ENCODE measurements at places on chromosomes 13 and 19.

GRCh38 chr19:38878575-38879399 lies 712 bp upstream of the RINL start:
- DNase-seq = no peak

- DNase-seq = no peak
Observed at GRCh38 chr19:18321734-18322102, 1.2 kb downstream of the LSM4 start.

DNA sequence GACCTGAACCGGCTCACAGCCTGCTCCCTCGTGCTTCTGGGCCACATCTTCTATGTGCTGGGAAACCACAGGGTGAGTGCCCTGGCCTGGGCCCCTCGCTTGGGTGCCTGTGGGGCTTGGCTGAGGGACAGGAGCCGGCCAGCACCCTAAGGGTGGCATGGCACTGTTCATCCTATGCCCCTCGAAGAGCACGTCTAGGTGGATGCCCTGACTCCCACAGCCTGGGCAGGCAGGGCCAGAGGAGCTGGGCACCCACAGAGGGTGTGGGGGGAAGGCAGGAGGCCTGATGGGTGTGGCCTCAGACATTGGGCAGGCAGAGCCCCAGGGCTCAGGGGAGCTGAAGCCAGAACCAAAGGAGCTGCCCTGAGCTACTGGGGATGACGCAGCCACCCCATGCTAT lies 28.7 kb downstream of the MAU2 start:
- no peak for DNase-seq

DNA sequence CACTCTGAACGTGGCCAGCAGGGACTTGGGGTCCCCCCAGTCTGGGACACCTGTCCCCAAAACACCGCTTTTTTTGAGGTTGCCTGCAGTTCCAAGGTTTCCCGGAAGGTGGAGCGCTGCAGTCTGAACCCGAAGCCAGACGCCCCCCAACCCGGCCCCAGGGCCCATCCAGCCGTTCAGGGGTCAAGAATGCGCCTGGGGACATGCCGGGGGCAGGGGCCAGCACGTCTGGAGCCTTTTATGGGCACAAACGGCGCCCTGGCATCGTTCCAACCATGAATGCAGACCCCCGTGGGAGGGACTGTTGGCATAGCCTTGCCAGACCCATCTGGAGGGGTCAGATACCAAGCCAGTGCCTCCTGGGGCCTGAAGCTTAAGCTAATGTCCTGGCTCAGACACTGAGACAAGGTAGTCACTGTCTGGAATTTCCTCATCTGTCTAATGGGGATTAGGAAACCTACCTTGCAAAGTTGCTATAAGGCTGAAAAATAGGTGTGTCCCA lies 6.9 kb downstream of the S1PR5 start:
- no peak for DNase-seq

- DNase-seq = no peak
Observed at GRCh38 chr13:110421696-110422385, 114.8 kb downstream of the COL4A2 start.

- no peak for DNase-seq
Observed at GRCh38 chr13:30463787-30464495, 1.8 kb downstream of the HMGB1 start.

GRCh38 chr13:94145966-94146365 lies 333.5 kb downstream of the DCT start:
- DNase-seq = no peak

GRCh38 chr13:78121001-78121400 lies 202.4 kb upstream of the EDNRB start:
- no peak for DNase-seq

- DNase-seq = peak; percentile 74
Observed at GRCh38 chr19:49157445-49158224, at the start of gene TRPM4. TRPM4 (plus strand) TSS chr19:49157792; CDS start chr19:49157867, 75 bp downstream.

- DNase-seq = no peak
Observed at GRCh38 chr19:4089946-4090345, 23.2 kb upstream of the ZBTB7A start.

DNA sequence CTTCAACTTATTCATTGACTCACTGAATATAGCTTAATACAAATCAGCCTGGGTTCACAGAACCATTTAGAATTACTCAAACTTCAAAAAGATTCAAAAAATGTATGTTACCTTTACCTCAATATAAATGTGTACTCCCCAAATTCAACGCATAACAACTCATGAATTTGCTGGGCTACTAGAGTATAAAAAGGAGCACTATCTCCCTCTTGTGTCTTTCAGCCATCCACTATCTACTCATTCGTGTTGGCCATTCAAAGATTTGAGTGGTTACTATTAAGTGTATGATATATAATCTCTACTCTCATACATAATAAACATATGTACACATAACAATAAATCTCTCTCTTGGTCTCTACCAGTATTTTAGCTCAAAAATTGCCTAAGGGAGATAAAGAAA lies 20.3 kb downstream of the INTS6 start:
- no peak for DNase-seq

DNA sequence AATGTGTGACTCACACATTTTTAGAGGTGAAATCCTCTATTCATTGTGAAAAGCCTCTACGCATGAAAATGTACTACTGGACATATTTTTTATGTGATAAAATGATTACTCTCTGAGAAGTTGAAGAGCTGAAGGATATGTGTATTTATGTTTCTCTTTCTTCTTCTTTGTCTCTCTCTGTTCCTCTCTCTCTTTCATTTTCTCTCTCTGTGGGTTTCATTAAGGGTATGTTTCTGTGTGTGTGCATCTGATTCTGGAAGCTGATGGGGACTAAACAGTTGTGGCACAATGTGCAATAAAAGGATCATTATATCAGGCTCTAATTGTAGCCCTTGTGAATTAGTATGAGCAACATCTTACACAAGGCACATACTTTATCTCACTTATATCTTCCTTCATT lies 867.7 kb downstream of the PCDH9 start:
- no peak for DNase-seq

DNA sequence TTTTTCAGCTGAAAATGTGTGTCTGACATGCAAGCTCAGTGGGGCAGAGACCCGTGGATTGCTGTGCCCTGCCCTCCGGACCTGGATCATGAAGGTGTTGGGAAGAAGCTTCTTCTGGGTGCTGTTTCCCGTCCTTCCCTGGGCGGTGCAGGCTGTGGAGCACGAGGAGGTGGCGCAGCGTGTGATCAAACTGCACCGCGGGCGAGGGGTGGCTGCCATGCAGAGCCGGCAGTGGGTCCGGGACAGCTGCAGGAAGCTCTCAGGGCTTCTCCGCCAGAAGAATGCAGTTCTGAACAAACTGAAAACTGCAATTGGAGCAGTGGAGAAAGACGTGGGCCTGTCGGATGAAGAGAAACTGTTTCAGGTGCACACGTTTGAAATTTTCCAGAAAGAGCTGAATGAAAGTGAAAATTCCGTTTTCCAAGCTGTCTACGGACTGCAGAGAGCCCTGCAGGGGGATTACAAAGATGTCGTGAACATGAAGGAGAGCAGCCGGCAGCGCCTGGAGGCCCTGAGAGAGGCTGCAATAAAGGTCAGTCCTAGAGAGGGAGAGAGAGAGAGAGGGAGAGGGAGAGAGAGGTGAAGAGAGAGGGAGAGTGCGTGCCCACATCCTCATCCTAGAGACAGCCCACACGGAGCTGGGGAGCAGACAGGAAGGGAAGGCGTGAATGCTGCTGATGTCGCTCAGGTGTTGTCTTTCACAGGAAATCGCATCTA lies 5.1 kb upstream of the DCUN1D2 start:
- DNase-seq = no peak

DNA sequence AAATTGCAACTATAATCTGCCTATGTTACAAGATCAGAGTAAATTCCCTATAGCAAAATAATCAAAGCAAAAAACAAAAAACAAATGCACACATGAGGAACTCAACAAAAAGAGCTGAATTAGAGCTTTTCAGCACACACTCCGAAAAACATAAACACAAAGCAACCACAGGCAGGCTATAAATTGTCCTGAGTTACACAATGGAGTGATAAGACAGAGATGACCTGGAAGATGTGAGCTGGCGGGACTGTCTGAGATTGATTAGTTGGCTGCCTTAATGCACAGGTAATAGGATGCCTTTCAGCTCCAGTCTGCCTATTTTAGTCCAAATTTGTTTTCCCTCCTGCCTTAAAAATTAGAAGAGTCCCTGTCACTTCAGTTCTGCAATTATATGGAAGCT lies 159.0 kb upstream of the FNDC3A start:
- DNase-seq = no peak

- DNase-seq = no peak
Observed at GRCh38 chr19:19268453-19269385, 4.4 kb downstream of the TM6SF2 start.
